ENCODE measurements at places on chromosomes 7 and 10. TPM values are rescaled to one million over a fixed set of nuclear protein-coding genes. Genes with fewer than 3 reads are reported as not detected.

WNT8B gene
- polyA plus RNA-seq: 0.89 TPM

CTNNA3 gene
- 3.9 TPM for polyA plus RNA-seq

HOXA7 gene
- polyA plus RNA-seq: 31.9 TPM

SMC3 gene
- 99.5 TPM for polyA plus RNA-seq

CLEC5A gene
- polyA plus RNA-seq: 0.21 TPM

PANK1 gene
- polyA plus RNA-seq: 16.6 TPM

TEX47 gene
- not detected for polyA plus RNA-seq

SFTPA1 gene
- polyA plus RNA-seq: not detected

LRRC4 gene
- polyA plus RNA-seq: 8.1 TPM

SFRP4 gene
- 2.1 TPM for polyA plus RNA-seq

GRCh38 chr10:3681642-3682554 lies 103.1 kb downstream of the KLF6 start:
- DNase-seq: no peak

DNA sequence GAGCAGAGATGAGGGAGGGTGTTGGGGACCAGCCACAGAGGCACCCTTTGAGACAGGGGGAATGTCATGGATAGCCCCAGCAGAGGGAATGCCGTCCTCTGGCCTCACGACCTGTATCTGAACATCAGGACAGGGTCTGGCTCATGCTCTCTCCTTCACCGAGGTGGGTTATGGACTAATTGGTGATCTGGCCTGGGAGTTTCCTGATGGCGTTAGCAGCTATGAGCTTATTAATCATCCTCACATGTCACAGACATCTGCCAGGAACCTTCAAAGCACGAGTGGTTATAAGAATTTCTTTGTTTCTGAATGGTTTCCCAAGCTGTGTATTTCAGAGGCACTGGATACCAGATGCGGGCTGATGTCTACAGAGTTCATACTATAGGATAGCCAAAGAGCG lies 6.9 kb downstream of the CPA4 start:
- no peak for DNase-seq

DNA sequence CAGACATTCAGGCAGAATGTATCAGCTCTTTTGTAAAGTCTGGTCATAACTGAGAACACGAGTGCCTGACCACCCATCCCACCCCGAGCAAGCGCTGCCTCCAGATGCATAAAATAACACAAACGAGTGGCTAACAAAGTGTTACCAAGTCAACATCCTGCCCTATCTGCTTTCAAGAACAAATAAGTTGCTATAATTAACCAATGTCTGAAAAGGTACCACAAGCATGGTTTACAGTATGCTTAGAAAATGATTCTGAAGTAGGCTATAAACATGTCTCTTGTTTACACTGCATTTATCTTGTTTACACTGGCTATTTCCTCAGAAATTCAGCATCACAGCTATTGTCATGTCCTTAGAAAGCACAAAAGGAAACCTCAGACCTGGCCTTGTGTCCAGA lies 49.5 kb downstream of the PIK3AP1 start:
- DNase-seq: no peak

DNA sequence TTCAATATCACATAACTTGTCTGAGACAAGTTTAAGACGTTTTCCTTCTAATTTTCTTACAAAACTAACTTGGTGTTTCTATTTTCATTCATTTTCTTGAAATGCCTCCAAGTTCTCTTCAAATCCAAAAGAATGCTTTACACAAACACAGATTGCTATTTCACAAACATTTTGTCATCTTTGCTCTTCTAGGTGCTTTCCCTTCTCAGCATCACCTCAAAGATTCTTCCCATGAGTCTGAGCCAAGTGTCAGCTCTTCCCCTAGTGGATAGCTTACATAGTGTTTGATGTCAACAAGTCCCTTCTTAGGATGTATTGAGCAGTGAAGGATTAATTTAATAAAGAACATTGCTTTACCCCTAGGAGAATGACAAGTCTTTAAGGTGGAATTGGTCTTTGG lies 38.1 kb upstream of the SEMA3A start:
- no peak for DNase-seq

DNA sequence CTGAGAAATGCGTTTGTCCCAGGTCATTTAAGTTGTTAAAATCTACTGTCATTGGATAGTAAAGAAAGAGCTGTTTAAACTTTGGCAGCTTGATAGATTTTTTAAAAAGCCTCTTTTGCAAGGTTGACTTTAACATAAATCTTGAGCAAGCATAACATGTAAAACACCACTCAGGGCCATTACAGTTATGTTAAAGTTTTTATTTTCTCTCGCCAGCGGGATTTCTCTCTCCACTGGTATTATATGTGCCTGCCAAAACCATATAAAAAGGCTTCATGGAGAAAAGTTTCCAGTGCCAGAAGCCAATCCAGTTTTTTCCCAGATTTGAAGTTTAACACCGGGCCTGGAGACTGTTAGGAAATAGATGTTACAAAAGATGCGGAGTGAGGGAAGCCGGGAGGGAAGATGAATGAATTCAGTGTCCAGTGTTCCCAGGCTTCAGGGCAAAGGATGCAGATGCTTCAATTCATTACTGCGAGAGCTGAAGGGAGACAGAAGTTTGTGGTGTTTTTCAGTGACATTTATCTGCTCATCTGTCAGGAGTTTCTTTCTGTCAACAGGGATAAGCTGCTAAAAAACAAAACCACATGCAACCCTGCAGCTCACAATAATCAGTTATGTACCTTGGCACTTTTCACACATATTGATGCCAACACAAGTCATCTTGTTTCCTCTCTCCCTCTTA lies 155.5 kb downstream of the SPAG6 start:
- no peak for DNase-seq

- no peak for DNase-seq
Observed at GRCh38 chr10:110372656-110373055, 67.9 kb upstream of the SMNDC1 start.

- no peak for DNase-seq
Observed at GRCh38 chr10:3185386-3185785, 12.8 kb upstream of the PITRM1 start.

GRCh38 chr7:2149672-2150444 lies 82.9 kb downstream of the MAD1L1 start:
- no peak for DNase-seq

DNA sequence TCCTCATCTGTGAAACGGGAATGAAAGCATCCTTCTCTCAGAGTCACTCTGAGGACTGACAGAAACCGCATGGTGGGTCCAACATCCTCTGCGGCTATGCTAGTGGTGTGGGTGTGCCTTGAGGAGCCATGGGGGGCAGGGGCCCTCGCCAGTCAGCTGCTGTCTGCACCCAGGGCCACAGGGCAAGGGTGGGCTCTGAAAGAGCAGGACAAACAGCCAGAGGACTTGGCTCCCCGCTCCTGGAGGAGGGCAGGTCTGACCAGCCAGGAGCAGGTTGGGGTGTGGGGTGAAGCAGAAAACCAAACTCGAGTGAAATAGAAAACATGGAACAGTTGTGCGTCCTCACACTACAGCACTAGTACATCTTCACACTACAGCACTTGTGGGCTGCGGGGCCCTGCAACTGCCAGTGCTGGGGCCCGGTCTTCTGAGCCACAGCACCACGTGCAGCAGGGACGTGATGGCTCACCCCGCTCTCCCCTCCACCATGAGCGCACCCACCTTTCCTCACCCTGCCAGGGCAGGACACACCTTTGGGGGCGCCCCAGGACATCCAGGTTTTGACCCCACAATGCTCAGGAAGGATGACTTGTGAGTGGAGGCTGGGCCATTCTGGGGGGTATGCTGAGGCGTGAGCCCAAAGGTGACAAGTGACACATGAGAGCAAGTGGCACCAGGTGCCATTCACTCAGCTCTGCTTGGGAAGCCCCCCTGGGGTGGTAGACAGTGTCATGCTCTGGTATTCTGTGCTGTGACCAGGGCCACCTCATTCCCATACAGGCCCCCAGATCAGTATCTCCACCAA lies 96.1 kb upstream of the RET start:
- no peak for DNase-seq

- DNase-seq: no peak
Observed at GRCh38 chr10:102135956-102136526, 3.2 kb downstream of the PPRC1 start.

- no peak for DNase-seq
Observed at GRCh38 chr7:20201380-20201779, 15.8 kb downstream of the MACC1 start.

DNA sequence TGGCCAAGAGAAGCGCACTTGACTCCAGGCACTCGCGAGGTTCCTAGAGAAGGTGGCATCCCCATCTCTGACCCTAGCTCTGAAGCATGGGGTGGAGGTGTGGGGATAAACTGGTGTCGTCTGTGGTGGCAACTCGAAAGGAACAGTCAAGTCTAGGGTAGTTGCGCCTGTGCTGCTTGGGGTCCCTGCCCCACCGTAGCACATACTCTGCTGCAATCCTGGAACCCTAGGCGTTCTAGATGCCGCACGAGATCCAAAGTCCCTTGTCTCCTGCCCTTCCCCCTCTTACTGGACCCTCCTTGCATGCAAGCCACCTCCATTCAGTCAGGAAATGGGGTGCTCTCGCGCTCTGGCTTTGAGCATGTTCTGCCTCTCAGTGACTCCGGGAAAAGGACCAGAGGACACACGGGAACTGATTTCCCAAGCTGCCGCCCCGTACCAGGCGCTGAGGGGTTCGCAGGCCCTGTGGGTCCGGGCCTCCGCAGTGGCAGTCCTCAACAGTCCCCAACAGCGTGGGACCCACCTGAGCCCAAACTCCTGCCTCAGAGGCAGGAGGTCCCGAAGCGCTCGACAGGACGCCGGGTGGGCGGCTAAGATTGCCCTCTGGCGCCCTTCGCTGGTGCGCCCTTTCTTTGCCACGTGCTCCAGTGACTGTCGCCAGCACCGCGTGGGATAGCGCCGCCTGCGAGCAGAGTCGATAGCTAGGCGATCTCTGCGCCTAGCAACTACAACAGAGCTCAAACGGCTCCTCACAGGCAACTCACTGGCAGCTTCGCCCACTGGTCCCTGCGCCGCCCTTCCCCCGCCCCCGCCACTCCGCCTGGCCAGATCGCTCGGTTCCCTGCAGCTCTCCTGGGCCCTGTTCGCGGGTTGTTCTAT lies 452.0 kb downstream of the REEP3 start:
- no peak for DNase-seq

- DNase-seq: no peak
Observed at GRCh38 chr7:38660427-38661099, 29.4 kb upstream of the AMPH start.

DNA sequence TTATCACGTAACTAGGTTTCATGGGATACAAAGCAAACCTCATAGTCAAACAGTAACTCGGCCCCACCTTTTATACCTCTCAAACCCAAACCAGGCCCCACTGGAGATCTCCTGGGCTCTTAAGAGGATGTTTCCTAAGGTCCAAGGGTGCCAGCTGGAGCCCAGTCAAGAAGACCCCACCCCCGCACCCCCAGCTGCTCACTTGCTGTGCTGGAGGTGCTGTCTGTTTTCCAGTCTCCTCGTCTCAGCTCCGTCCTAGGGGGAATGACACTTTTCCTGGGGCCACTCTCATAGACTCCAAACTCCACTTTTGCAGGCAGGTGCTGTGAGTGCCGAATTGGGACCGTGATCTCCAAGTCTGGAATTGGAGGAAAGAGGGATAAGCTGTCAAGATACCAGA lies 22.7 kb upstream of the TM9SF3 start:
- no peak for DNase-seq

DNA sequence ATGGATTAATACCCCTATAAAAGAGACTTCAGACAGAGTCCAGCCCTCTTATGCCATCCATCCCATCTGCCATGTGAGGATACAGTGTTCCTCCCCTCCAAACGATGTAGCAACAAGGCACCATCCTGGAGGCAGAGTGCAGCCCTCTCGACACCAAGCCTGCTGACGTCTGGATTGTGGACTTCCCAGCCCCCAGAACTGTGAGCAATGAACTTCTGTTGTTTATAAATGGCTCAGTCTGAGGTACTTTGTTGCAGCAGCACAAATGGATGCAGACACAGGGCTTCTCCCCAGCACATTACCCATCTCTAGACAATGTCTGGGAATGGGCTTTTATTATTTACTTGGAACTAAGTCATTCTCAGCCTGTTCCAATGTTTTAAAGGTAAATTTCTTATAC lies 195.6 kb downstream of the WDR37 start:
- DNase-seq: no peak

DNA sequence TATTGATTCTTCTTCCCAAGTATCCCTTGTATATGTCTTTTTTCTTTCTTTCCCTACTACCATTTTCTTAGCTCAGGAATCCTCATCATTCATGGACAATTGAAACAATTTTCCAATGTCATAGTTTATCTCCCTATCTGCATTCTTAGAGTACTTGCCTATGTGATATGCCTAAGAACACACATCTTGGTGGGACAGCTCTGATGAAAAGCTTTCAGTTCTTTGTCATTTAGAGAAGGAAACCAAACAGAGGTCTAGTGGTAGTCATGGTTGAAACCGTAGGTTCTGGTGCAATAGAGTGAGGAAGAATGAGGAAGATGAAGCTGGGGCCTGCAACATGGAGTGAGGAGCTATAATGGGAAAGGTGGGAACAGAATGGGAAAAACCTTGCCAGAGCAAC lies 28.2 kb downstream of the TDRD1 start:
- DNase-seq: no peak

- no peak for DNase-seq
Observed at GRCh38 chr10:22016046-22016705, 12.6 kb upstream of the DNAJC1 start.

DNA sequence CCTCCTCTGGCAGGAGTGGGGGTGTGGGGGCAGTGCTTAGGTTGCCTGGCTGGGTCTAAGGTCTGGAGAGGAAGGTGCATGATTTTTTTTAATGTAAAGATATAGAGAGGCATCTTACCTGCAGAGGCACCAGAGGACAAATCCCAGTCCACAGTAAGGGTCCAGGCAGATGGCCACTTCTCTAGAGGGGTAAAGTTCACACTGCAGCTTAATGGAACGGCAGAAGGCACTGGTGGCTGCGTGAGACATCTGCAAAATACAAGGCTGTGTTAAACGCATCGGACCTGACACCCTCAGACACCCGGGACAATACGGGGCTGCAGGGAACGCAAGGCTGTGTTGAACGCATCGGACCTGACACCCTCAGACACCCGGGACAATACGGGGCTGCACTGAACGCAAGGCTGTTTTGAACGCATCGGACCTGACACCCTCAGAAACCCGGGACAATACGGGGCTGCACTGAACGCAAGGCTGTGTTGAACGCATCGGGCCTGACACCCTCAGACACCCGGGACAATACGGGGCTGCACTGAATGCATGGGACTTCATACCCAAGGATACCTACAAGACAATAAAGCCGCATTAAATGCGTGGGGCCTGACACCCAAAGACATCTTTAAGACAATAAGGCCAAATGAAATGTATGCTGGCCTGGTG lies 206.0 kb downstream of the ZMYND11 start:
- DNase-seq: no peak

GRCh38 chr7:34675749-34676374 lies 17.8 kb downstream of the NPSR1 start:
- no peak for DNase-seq

GRCh38 chr7:74027683-74028320 lies at the start of gene ELN:
Gene ELN (plus strand): TSS chr7:74028173. CDS start chr7:74028188, 15 bp downstream.
- DNase-seq: no peak

- no peak for DNase-seq
Observed at GRCh38 chr10:15293862-15294842, 76.9 kb downstream of the FAM171A1 start.

GRCh38 chr7:141590666-141591065 lies 39.5 kb downstream of the AGK start:
- no peak for DNase-seq
